ENCODE measurements at places on chromosomes 5 and 9.

- DNase-seq, result no peak
Measured at GRCh38 chr5:159978358-159978757, 30.6 kb upstream of the TTC1 start.

DNA sequence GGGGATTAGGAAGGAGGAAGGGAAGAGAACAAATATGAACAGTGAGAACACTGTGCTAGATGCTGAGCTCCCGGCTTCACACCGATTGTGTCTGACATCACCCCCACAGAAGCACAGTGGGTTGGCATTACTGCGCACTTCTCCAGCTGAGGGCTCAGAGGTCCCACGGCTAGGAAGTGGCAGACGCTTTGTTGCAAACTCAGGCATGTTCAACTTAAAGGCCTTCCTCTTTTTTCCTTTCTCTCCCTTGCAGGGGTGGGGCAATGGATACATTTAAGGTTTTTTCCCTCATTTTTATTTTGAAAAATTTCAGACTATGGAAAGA, 15.5 kb upstream of the SHB start:
- no peak for DNase-seq

DNA sequence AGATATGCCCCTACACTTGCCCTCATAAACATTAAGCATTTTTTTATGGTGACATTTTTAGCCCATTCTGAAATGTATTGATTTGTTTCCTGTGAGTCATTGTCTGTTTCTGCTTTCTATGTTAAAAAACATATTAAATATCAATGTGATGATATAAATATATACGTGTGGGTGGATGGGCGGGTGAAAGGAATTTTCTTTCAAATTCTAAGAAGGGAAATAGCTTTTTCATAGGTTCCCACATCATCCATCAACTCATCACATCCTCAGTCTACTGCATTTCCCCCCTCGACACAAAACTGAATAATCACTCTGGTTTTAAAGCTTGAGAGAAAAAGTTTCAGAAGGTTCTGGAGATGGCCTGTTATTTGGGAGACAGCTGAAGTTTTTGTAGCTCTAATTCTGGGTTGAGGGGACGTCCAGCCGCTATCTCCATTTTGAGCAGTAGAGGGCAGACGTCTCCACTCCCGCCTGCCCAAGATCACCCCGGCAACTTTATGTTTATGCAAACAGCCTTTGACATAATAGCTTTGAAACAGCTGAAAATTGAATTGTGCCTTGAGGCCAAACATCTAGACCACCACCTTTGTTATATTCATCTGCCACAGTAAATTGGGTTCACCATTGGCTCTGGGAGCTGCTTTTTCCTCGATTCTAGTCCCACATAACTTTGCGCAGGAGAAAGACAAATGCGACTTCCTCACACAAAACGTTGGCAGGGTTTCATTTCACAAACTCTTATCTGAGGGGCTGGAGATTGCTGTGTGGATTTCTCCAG, 216.2 kb upstream of the CLINT1 start:
- DNase-seq, result peak; percentile 41

DNA sequence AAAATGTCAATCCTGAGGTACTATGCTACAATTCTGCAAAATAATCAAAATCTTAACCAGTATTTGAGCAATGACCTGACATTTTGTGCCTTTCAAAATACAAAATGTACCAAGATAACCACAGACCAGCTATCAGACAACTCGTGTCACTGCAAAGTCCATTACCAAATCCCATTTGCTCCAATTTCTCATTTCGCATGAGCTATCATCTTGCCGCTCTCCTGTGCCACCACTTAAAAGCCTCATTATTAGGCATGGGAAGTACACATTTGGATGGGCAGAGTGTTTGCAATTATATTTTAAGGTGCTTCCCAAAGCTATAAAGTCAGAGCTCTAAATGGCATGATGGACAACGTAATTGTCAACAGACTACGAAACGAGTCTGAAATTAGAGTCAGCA, 205.2 kb downstream of the AGTPBP1 start:
- DNase-seq, result no peak

- no peak for DNase-seq
Measured at GRCh38 chr9:72044095-72044494, 16.3 kb downstream of the C9orf57 start.

- no peak for DNase-seq
Measured at GRCh38 chr9:95130484-95130883, 187.0 kb downstream of the FANCC start.

- no peak for DNase-seq
Measured at GRCh38 chr5:96330530-96331140, 102.4 kb downstream of the PCSK1 start.

- no peak for DNase-seq
Measured at GRCh38 chr9:126613651-126614050, at the start of gene LMX1B. TSS of gene LMX1B (plus strand) at chr9:126613928. CDS start at chr9:126614450, 522 bp downstream.

DNA sequence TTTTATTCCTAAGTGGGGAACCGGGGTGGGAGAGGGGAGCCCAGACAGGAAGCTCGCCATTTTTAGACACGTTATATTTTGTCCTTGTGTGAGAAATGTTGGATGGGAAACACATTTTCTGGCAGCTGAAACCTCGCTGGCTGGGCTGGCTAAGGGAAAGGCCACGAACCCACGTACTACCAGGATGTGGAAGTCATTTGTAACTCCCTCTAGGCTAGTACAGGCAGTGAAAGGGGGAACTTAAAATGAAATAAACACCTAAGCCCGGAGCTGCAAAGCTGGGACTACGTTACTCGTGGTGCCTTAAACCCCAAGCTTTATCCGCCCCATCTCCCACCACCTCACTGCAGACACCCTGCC, 42.5 kb downstream of the TMEM174 start:
- DNase-seq, result no peak

DNA sequence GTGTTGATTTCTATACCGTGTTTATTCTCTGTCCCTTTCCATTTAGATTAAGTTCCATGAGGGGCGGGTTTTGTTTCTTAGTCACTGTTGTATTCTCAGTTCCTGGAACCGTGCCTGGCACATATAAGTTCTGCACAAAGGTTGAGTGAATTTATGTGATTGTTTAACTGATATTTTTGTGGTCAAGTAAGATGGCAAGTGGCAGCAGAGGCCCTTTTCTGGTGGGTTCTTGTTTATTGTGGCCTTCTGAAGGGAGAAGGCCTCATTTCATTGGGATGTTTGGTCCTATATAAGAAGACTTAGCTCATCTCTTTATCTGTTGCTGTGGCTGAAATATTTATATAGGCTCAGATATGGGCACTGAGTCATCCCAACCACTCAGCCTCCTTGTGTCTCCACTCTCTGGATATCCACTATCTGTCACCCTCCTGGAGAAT, 262.5 kb downstream of the PSAT1 start:
- no peak for DNase-seq

DNA sequence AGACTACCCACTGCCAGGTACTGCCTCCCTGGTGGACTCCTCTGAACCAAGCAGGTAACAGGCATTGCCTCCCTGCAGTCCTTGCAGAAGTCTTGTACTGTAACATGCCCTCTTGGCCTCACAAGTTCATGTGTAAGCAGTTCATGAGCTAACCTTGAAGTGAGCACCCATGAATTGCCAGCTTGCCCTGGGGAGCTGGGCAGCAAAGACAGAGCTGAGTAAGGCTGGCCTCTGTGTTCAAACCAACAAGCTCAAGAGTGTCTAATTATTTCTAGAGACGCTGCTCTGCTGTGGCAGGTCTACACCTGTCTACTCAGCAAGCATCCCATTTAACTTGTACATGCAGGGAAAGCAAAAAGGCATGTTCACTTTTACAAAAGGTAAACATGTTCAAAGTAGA, 113.5 kb downstream of the FEM1C start:
- DNase-seq, result no peak

- no peak for DNase-seq
Measured at GRCh38 chr5:26690511-26690910, 347.9 kb downstream of the CDH9 start.

DNA sequence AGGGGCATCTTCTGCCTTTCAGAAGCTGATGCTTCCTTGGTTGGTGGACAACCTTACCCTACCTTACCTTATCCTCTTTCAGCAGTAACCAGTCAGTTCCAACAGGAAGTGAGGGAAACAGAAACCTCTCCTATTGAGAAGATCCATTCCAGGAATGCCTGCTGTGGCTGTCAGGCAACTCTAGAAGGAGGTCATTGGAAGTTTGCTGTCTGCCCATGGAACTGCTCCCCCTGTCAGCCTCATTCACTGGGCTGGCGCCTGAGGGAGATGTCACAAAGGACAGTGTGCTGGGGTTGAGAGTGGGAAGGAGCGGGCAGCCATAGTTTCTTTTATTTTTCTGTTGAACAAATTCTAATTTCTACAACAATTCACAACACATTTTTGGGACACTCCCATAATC, 54.7 kb downstream of the IRX1 start:
- no peak for DNase-seq

DNA sequence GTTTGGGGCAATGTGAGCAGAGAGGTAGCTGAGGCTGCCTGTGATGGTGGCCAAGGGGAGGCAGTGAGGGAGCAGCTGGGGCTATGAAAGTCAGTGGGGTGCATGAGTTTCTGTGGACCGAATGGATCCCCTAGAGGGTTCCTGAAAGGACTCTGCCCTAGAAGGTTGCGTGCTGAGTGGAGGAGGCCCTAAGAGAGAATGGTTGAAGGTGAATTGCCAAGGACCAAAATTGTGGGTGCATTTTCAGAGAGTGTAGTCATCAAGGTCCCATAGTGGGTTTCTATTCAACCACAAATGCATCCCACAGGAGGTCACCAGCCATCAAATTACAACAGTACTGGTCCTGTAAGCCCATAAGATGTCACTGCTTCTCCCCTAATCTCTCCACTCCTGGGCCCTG, 298.3 kb downstream of the CDK5RAP2 start:
- no peak for DNase-seq

- no peak for DNase-seq
Measured at GRCh38 chr9:104322596-104322995, 181.5 kb upstream of the OR13F1 start.

GRCh38 chr5:132497488-132497997, 7.0 kb upstream of the IRF1 start:
- DNase-seq, result no peak

DNA sequence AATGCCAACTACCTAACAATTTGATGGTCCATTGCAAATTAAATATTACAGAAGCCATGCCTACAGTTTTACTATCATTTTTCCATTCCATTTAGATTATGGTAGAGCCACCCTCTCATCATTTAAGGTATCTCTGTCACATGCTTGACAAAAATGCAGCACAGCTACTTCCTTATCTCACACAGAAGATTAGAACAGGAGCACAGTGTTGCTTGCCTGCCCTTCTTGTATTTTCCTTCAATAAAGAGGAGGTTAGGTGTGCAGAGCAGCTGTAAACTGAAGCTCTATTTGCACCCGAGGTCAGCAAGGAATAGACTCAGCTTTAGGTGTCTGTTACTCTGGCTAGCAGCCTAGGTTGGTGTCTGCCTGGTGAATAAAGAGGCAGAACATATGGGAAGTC, 51.5 kb upstream of the ATP10B start:
- DNase-seq, result no peak

GRCh38 chr9:13787234-13787833, 507.8 kb upstream of the MPDZ start:
- DNase-seq, result no peak

GRCh38 chr9:79651251-79651795, 79.6 kb downstream of the TLE4 start:
- no peak for DNase-seq

- DNase-seq, result no peak
Measured at GRCh38 chr5:134127376-134127861, 12.9 kb downstream of the TCF7 start.

DNA sequence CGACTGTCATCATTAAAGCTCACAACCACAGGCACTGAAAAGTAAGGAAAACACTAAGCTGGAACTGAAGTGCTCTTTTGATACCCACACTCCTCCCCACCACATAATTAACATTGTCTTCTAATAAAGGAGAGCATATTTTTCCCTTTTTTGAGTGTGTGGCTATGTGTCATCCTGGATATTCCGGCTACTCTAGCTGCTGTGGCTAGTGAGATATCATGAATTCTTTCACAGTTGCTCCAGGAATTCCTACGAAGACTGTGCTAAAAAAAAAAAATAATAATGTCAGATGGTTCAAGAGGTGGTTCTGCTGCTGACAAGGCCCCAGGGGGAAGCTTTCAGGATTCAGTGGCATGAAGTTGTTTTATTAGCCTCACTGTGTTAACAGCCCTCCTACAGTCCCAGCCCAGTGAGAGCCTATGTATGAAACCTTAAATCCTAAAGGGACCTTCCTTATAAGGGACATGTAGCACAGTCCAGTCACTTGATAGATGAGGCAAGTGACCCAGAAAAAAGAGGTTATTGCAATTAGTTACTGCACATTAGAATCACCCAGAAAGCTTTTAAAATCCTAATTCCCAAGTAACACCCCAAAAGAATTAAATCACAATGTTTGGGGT, 46.6 kb downstream of the TMEM252 start:
- no peak for DNase-seq

DNA sequence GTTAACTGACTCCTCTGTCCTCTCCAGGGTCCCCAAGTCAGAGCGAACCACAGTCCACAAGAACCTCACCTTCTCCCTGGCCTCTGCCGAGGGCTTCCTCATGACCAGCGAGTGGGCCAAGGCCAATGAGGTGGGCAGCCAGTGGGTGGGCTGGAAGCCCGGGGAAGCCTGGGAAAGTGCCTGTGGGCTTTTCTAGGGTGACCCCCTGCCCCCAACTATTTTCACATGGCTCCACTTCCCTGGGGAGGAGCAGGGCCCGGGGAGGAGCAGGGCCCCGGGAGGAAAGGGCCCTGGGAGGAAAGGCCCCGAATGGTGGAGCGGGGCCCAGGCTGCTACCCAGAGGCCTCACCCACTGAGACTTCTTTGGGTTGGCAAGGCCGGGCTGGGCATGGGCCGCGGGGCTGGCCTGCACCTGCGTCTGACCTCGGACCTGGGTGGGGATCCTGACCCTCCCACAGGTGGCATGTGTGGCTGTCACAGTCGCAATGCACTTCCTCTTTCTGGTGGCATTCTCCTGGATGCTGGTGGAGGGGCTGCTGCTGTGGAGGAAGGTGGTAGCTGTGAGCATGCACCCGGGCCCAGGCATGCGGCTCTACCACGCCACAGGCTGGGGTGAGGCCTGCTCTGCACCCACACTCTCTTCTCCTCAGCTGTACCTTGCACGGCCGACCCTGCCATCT, 17.9 kb downstream of the ADGRD2 start:
- no peak for DNase-seq

GRCh38 chr9:122383992-122384461, 13.2 kb downstream of the PTGS1 start:
- DNase-seq, result no peak
